ENCODE measurements at places on chromosomes 7 and 10.

DNA sequence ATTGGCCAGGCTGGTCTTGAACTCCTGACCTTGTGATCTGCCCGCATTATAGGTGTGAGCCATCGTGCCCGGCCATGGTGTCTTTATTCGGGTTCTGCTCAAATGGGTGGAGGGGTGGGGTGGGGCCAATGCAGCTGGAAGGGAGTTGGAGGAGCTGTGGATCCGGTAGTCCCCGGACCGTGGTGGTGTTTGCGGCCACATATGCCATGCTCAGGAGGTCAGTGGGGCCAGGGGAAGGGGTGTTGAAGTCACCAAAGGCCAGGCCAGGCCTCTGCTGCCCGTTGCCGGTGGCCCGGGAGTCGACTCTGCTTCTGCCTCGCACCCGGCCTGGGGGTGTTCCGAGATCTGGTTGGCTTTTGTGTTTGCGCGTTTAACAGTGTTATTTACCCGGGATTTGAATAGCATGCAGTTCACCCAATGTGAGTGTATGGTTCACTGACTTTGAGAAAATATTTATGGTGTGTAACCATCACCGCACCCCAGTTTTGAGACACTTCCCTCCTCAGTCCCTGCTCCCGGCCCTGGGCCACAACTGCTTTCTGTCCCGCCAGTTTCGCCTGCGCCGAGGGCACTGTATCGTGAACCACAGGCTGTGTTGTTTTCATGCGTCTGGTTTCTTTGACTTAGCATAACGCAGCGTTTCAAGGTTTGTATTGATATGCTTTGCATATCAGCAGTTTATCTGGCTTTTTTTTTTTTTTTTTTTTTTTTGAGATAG, 10.7 kb downstream of the INPP5A start:
- no peak for DNase-seq

DNA sequence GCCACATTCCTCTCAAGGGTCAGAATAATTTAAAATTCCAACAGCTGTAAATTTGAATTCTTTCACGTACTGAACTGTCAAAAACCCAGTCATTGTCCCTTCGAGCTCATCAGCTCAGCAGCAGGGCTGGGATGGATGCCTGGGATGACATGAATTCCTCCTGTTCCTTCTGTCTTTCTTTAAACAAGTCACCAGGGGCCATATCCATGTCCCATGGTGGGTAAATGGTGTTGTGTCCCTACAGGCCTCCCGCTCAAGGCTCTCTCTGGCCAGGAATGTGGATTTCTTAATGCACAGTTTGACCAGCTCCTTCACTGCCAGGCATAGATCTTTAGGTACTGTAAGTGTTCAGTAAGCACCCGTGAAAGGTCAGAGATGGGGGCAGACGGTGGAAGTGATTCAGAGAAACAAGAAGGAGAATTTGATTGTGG, 13.8 kb upstream of the TECPR1 start:
- DNase-seq: no peak

- no peak for DNase-seq
These were observed 185.7 kb downstream of the STK31 start for GRCh38 chr7:23895666-23896096.

DNA sequence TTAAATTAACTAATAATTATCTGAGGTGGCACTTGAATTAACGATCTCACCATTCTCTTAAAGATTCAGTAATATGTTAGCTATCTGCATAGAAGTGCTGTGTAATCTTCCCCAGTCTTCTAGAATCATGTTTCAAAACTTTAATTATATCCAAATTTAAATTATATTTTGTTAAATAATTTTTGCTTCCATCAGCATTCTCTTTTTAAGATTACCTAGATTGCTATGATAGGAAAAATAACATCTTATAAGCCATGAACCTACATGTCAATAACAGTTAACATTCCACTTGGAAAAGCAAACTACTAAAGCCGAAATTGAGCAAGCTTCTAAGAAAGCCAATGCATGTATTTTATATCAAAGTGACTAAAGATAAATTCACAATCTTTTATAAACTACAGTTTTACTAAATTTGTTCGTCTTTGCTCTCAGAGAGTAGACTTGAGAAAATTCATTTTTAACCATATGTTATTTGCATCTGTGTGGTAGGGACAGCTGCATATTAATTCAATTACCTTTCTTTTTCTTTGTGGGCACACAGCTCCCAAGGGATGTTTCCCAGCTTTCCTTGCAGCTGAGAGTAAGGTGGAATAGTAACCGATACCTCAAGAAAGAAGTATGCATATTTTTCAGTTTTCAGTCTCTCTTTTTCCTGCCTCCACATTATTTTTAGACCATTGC, 105.4 kb upstream of the ABCB5 start:
- no peak for DNase-seq

GRCh38 chr10:79404690-79405131, 40.7 kb downstream of the ZCCHC24 start:
- DNase-seq: no peak

- no peak for DNase-seq
These were observed 69.1 kb upstream of the WAC start for GRCh38 chr10:28463676-28464395.

DNA sequence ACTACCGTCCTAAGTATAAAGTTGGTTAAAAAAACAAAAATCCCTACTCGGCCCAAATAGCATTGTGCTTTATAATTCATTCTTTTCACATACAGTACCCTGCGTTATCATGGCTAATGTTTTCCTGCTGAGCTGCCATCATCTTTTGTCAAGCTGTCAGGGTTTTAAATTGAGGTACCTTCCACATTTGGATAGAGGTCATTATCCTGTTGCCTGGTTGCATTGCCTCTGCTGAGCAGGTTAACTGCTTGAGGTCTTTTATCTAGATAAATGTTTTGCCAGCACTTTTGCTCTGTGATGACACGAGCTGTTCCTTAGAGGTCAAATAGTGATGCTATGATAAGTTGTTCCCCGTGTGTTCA, 94.4 kb upstream of the FZD1 start:
- no peak for DNase-seq

GRCh38 chr10:21173802-21174714, 276.9 kb upstream of the NEBL start:
- DNase-seq: no peak

DNA sequence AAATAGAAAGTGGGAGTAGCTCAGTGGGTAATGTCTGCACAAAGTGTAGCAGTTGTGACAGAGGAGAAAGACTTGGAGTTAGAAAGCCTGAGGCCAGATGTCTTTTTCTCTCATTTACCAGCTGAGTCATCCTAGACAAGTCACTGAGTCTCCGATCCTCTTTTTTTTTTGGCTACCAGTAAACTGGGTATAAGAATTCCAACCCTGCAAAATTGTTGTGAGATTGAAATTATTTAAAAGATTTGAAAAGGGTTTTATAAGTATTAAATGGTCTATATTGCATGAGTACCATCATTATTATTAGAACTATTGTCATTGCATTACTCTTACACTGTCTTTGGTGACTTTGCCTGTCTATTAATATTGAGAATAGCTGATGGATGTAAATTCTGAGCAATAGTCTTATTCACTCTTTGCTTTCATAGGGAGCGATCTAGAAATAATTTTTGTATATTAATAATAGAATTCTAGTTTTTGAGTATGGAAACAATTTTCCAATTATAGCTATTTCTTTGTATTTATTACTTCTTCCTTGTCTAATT, 74.0 kb downstream of the ARID5B start:
- DNase-seq: no peak

- no peak for DNase-seq
These were observed 22.5 kb downstream of the FAM171A1 start for GRCh38 chr10:15348579-15348978.

DNA sequence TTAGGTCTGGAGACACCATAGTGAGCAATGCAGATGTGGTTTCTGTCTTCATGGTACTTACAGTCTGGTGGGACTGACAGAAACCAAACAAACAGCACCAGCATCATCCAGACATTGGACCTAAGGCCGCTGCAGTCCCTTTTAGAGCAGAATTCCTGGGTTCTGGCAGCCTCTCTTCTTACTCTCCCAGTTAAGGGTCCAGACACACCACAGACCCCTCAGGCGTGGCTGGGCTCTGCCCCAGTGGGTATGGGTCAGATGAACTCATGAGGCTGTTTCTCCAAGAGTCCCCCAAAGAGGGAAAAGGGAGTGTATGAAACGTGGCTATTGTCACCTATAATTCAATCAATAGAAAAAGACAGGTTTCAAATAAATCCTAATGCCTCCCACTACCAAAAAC, 31.3 kb downstream of the PRLHR start:
- no peak for DNase-seq

DNA sequence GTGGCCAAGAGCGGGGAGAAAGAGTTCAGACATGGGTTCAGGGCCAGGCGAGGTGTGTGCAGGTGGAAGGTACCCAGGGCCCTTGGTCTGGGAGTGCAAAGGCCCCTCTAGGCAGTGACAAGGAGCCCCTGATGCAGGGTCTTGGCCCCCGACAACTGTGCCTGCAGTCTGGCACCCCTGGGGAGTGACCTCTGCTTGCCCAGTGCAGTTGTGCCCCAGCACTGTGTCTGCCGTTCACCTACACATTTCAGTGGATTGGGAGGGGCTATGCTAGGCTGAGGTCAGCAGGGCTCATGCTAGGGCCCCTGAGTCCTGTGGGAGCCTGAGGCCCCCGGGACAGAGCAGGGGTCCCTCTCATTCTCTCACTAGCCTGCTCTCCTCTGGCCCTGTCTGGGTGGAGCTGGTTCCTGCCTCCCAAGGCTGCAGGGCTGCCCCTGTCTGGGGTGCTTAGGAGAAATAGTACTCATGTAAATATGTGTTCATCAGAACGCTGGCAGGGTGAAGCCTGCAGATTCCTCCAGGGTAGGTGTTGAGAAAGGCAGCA, 550.4 kb downstream of the TCERG1L start:
- DNase-seq: no peak

DNA sequence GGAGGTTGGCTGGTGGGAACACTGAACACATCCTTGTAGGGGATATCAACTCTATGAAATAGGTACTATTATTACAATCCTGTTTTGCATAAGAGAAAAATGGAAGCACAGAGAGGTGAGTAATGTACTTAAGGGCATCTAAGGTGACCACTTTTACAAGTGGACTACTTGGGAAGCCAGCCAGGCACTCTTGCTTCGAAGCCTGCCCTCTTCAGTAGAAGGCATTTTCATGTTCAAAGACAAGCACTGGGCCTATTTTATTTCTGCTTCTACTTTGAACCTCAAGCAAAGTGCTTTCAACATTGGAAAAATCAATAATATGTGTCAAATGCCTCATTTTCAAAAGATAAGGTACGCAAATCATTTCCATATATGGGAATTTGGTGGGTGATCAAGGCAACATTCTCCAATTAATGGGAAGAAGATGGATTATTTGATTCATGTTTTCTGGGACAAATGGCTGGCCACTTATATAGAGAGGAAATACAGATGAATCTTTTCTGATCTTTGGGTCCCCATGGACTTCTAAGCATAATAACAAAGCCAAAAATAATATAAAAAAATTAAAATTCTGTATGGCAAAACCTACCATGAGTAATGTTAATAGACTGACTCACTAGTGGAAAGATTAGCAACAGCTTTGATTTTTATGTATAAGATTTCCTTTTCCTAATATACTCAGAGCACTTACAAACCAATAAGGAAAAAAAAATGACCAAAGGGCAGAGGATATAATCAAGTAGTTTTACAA, 270.2 kb downstream of the FRMD4A start:
- DNase-seq: no peak

DNA sequence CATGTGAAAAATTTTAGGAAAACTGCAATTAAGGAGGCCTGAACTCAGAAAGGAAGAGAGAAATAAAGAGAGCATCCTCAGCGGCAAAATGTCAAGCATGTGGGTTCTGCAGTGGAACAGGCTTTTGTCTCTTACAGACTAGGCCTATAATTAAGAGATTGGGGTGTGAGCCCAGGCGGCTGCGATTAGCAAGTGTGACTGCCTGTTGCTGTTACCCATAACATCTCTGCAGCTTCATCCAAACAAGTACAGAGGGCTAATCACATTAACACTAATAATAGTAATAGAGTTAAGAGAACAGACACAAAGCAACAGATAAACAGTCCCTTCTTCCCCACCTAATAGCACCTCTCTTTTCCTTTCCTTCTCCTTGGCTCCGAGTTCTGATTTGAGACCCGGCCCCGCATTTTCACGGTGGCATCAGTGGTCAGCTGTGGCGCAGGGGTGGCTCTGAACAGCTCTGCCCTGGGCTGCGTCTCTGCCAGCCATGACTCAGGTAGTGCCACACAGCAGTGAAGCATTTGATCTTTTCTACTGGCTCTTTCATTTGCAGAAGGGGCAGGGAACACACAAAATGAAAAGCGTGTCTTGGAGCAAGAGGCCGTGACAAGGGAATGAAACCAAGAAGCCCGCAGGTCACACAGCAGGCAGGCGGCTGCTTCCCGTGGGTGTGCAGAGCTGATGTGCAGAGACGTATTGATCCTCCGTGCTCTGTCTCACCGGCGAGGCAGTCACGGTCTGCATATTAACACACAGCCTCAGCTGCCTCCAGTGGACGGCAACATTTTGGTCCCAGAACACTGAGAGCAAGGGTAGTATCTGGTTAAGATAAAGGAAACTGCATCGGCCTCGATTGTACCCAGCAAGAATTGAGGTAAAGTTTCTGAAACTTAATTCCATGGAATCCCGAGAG, 103.1 kb downstream of the KLF6 start:
- no peak for DNase-seq

DNA sequence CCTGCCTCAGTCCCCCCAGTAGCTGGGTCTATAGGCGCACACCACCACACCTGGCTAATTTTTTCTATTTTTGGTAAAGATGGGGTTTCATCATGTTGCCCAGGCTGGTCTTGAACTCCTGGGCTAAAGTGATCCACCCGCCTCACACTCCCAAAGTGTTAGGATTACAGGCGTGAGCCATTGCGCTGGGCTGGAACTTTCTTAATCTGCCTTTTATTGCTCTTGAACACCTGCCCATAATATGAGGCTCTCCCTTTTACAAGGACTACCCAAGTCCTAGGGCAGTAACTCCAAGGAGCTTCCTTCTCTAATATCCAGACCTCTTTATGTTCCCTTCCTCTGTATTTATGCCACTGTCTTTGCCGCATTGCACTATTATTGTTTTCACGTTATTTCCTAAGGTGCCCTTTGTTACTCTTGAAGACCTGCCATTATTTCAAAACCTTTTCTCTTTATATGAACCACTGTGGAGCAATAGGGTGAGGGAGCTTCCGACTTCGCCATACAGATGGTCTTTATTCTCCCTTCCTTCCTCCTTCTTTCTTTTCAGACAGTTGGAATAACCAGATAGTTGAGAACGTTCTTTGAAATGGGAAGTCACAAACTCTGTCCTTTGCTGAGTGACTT, 36.3 kb upstream of the TCF7L2 start:
- no peak for DNase-seq

GRCh38 chr10:130491011-130491692, 355.0 kb downstream of the GLRX3 start:
- no peak for DNase-seq

GRCh38 chr7:47194516-47195057, 387.3 kb downstream of the TNS3 start:
- no peak for DNase-seq

GRCh38 chr7:155348806-155349205, 51.1 kb downstream of the INSIG1 start:
- no peak for DNase-seq

DNA sequence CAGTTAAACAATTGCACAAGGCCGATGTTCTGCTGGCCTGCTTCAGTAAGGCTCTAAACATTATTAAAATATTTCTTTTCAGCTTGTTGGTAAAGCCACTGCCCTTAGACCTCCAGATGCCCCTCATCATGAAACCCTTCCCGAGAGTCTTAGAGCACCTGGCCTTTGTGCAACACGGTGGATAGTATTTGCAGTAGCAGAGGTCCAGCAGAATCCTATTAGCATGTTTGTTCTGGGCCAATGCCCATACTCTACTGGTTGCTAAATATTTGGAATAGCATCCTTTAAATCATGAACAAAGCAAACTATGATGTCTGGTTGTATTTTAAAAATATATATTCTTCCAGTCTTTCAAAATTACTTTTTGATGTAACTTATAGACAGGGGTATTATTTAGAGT, 584.6 kb downstream of the CNTNAP2 start:
- no peak for DNase-seq
